ENCODE measurements at places on chromosomes 6 and 20.

DNA sequence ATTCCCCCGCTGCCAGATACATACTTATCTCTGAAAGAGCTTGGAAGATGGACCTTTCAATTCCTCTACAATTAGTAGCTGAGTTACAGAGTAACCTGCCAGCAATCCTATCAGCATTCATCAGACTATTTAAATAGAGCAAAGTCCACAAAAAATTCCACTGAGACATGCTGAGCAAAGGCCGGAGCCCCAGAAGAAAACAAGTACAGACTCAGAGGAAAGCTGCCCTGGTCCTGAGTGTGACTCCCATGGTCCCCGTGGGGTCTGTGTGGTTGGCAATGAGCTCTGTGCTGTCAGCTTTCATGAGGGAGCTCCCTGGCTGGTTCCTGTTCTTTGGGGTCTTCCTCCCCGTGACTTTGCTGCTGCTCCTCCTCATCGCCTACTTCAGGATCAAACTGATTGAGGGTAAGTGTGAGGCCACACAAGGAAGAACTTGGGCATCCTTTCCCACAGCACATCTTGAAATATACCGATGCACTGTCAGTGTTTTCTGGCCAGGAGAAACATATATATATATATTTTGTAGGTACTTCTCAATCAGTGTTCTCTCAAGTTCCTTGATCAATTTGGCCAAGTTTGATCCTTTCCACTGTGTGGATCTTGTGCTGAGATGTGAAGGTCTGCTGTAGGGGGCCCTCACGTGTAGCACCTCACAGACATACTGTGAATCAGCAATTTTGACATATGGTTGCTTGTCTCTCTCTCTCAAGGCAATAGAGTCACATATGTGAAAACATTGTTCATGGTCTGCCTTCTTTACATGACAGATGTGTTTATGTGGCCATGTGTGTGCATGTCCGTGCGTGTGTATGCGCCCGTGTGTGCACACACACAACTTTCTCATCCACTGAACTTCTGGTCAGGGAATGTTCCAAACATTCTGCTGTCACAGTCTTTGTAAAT lies at the start of gene SMLR1:
TSS of gene SMLR1 (plus strand) at position 160 of the 903 bp plus-strand sequence. CDS start at position 168, 8 bp downstream.
- no peak for DNase-seq

DNA sequence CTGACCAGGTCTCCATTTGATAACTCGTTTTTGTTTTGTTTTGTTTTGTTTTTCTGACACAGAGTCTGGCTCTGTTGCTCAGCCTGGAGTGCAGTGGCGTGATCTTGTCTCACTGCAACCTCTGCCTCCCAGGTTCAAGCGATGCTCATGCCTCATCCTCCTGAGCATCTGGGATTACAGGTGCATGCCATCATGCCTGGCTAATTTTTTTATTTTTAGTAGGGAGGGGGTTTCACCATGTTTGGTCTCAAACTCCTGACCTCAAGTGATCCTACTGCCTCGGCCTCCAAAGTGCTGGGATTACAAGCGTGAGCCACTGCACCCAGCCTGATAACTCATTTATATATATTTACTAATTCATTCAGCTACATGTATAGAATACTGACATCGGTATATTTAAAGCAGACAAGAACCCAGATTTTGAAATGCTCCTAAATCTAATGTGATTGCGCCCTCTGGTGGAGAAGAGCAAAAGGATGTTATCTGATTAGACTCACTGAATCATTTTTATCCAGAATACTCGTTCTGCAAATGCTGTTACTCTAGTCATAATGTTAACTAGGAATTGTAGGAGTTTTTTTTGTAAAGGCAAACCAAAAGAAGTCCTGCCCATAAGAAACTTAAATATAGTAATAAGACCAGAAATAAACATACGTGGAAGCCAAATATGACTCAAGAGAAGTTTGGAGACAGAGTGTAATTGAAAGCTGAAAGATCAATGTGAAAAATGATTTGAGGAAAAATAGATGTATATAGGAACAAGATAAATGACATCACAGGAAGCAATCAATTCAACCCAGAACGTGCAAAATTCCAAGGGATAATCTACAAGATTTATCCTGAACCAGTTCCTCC lies 5.3 kb upstream of the COL12A1 start:
- DNase-seq, result peak; percentile 69

DNA sequence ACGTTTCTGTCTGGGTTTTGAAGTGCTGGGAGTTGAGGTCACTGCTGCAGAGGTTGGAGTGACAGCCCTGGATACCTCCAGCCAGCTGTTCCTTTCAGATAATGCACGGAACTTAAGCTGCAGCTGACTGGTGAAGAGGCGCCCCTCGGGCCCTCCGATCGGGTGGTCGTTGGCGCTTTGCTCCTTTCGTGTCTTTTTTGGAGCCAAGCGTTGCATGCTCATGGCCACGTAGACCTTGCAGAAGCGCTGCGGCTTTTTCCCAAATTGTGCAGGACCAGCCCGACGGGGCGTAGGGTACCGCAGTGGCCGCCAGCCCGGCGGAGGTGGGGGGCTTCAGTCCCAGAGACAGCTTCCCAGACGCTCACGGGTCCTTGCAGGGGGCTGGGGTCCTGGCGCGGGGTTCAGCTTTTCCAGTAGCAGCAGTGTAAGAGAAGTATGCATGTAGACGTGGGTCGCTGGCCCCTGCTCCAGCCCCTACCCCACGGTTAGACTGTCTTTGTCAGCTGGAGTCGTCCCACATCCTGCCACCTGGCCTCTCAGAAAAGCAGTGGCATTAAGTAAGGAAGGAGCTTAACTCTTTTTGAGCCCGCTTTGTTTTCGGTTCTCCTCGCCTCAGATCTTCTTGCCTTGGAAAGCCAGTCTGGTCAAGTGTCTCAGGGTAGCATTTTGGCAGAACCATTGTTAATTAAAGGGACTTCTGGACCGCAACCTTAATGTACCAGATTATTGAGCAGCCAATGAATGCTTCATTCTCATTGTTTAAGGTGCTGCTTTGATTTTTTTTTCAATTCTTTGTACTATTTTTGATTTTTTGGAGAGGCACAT lies 838 bp downstream of the TNFAIP3 start:
- no peak for DNase-seq

DNA sequence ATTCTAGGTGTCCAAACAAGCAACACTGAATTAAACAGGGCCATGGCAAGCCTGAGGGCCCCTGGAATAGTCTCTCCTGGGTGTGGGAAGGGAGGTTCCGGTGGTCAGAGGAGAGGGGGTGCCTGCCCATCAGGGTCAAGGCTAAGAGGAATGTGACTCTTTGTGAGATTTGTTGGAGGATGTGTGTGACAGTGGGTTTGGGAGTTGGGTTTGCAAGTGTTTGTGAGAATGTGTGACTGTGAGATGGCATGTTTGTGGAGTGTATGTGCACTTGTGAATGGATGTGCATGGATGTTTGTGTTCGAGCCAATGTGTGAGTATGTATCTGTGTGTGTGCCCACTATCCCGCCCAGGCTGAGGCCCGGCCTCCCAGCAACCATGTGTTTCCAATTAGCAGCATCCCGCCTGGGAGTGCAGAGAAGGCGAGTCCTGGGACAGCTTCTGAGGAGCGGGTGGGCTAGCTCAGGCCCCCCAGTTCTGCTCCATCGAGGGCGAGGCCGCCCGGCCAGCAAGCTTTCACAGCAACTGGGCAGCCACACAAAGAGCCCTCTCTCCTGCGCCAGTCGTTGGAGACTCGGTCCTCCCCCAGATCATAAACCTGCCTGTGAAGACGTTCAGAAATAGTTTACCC lies 12.6 kb downstream of the FOXC1 start:
- no peak for DNase-seq

GRCh38 chr6:33692078-33692759 lies 19.3 kb downstream of the UQCC2 start:
- DNase-seq, result no peak

GRCh38 chr20:61580958-61581824 lies 329.1 kb downstream of the CDH4 start:
- DNase-seq, result no peak

DNA sequence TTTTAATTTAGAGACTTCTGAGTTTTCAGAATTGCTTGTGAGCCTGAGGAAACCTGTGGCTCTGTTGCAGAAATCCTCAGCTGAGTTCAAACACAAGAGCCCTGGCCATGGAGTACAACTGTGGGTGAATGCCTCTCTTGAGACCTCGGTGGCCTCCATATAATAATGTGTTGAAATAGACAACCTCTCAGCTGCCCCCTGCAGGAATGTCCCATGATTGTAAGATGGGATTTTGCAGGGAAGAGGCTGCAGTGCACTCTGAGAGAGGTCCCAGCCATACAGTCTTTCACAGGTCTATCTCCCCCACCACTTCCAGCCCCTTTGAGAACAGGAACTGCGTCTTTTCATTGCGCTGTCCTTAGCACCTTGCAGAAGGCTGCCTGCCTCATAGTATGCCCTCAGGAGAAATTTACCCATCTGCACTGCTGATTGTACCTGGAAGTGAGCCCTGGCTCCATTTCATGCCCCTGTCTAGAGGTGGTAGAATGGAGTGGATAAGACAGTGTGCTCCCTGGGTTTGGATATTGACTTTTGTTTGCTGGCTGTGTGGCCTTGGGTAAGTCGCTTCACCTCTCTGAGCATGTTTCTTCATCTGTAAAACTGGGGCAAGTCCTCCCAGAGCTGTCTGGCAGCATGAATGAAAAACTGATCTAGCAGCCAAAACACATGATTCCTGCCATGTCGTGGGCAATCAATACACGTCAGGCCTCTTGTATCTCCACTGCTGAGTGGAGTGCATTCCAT lies 16.8 kb upstream of the CDH22 start:
- DNase-seq, result no peak

DNA sequence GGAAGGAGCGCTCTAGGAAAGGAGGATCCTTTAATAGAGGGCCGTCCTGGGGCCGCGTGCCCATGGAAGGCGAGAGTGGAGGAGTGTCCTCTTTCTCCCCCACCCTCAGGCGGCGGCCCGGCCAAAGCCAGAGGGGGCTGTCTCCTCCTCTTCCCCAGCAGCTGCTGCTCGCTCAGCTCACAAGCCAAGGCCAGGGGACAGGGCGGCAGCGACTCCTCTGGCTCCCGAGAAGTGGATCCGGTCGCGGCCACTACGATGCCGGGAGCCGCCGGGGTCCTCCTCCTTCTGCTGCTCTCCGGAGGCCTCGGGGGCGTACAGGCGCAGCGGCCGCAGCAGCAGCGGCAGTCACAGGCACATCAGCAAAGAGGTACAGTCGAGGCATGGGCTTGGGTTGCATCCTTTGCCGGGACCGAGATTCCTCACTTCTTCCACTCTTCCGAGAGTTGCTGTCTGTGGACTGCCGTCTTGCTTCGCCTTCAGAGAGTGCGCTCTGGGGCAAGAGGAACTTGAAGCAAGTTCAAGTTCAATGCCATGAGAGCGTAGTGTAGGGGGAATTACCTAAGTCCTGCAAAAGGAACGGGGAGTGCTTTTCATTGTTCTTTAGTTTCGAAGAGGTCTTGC lies at the start of gene LAMA2:
TSS of gene LAMA2 (plus strand) at position 148 of the 621 bp plus-strand sequence. CDS start at position 256, 108 bp downstream.
- DNase-seq, result no peak

GRCh38 chr6:17081273-17081672 lies 20.6 kb upstream of the STMND1 start:
- DNase-seq, result no peak

- DNase-seq, result peak; percentile 73
Observed at GRCh38 chr6:108699290-108700041, 138.7 kb downstream of the FOXO3 start.

GRCh38 chr6:16956361-16956760 lies 145.5 kb upstream of the STMND1 start:
- no peak for DNase-seq

GRCh38 chr6:10793695-10794094 lies 44.6 kb downstream of the MAK start:
- DNase-seq, result no peak

- no peak for DNase-seq
Observed at GRCh38 chr6:37535759-37536490, 36.2 kb upstream of the CCDC167 start.

GRCh38 chr6:33768644-33769120 lies 20.2 kb downstream of the LEMD2 start:
- DNase-seq, result peak; percentile 90

DNA sequence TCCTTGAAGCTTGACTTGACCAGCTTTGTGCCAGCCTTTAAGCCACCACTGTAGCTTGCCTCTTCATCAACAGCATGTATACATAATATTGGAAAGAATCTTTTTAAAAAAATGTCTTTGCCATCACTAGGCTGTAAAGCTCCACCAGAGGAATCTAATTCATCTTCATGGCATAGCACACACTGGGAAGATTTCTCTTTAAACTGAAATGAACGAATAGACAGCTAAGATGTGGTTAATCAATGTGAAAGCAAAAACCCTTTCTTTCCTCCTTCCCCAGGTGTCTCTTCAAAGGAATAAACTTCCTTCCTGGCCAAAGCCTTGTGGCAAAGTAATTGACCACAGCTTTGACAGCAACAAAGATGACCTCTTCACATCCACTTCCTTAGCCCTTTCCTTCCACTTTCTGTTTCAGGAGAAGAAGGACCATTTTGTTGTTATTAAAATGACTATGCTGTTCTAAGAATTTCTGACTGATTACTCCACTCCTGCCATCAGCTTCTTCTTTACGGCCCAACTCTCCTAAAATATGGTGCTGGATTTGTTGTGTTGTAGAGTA lies 428.7 kb upstream of the SOX4 start:
- DNase-seq, result no peak

DNA sequence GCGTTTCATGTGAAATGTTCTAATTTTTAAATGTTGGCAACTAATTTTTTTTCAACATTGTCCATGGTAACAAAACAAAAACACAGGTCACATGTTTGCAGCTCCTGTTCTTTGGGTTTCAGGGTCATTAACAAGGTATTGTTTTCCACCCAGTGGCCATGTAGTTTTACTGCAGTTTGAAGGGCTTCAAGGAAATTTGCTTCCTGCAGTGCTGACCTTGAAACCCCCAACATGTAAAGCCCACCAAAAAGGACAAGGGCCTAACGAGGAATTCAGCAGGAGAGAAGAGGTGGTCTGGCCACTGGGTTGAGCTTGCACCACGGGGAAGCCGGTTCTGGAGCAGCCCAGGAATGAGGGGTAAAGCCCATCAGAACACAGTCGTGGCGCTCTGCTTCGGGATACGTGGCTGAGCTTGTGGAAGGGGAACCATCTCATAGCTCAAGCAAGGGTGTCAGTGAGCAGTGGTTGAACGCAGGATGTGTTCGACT lies 13.9 kb upstream of the KLHL31 start:
- DNase-seq, result no peak

DNA sequence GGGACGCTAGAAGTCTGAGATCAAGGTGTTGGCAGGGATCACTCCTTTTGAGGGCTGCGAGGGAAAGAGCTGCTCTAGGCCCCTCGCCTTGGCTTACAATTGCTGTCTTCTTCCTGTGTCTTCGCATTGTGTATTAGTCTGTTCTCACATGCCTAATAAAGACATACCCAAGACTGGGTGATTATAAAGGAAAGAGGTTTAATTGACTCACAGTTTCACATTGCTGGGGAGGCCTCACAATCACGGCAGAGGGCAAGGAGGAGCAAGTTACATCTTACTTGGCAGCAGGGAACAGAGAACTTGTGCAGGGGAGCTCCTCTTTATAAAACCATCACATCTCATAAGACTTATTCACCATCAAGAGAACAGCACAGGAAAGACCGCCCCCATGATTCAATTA lies 102.5 kb upstream of the ASF1A start:
- DNase-seq, result no peak

DNA sequence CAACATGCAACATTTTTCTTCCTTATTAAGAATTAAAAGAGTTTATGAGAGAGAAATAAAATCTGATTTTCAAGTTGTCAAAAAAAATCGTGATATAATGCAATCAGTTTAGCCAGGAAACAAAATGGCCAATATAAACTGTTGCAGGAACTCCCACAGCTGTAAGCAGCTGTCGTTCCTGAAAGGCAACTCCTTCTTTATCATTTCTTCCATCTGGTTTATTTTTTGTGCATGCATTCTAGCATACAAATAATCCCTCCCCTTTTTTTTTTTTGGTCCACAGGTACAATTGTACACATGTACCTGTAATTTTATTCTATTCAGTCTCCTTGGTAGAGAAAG lies 19.7 kb downstream of the TRAF3IP2 start:
- no peak for DNase-seq

All from ascending aorta (tissue), 2 donors.